ENCODE measurements at places on chromosomes 4 and X.
A peak's percentile ranks its signal among the peaks of the same experiment; 100 is the strongest.

DNA sequence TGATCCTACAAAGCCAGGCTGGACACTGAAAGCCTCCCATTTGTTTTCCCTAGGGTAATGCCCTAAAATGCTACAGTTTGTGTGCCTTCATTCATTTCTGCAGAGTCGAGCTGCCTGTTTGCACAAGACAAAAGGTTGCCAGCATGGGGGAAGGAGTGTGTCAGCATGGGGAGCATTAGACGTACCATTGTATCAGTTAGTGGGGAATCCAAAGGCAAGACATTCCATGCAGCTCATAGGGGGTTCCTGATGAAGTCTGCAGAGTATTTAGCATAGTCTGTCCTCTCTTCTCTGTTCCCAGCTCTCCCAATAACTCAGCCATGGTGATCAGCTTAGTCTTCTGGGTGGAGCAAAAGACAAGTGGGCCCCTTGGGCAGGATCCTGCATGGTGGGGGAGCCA is 276.9 kb upstream of the PCDH7 start:
- DNase-seq = peak; percentile 46

- DNase-seq = no peak
Observed at GRCh38 chr4:76174216-76174615, 26.0 kb upstream of the NUP54 start.

- DNase-seq = no peak
Observed at GRCh38 chr4:164402554-164402953, 351.4 kb upstream of the SMIM31 start.

DNA sequence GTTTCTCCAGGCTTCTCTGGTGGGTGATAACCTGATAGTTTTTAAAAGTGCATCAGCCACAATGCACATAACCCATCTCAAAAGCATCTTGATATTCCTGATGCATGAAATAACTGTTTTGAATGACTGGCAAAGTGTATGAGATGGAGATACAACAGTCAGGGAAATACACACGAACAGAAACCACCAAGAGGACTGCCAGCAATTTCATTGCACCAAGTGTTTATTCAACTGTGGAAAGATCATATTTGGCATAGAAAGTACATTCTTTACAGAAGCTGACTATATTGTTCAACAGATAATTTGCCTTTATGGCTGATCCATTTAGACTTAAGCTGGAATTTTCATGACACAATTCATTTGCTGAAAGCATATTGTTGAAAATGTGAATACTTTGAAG is 139.5 kb downstream of the SLIT2 start:
- no peak for DNase-seq

- DNase-seq = no peak
Observed at GRCh38 chr4:94650134-94650495, 107.6 kb upstream of the BMPR1B start.

DNA sequence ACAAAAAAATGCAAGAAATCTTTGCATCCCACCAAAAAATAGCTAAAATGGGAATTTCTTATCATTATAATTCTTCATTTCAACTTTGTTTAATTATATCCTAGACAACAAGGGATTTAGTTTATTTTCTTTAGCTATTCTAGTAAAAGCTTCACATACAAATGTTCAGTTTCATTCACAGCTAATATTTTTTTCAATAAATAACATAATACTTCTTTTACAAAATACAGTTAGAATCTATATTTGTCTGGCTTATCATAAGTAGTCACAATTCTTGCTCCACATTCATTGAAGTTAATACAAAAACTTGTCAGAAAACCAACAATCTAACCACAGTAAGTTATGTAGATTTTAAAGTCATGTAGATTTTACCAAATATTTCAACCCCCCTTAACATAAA is 414.4 kb downstream of the FAT4 start:
- no peak for DNase-seq

DNA sequence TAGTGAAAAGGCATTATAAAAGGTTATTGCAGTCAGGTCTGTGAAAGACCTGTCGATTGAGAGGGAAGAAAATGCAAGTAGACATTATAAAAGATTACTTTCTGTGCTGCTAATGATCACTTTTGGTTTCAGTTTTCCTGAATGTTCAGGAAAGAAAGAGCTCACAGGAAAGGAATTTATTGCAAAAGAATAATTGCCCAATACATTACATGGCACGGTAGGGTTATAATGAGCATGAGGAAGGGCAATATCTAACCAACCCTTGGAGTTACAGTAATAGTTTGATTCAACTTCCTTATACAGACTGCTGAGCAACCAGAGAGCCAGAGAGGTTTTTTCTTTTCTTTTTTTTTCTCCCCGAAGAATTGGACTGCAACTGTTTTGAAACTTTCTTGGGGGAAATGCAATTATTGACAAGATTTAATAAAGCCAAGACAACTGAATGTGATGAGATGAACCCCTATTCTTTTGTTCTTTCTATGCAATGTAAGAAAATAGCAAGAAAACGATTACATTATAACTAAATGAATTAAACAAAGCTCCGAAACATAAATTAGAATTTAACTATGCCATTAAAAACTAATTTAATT is 247.0 kb downstream of the C4orf33 start:
- no peak for DNase-seq

DNA sequence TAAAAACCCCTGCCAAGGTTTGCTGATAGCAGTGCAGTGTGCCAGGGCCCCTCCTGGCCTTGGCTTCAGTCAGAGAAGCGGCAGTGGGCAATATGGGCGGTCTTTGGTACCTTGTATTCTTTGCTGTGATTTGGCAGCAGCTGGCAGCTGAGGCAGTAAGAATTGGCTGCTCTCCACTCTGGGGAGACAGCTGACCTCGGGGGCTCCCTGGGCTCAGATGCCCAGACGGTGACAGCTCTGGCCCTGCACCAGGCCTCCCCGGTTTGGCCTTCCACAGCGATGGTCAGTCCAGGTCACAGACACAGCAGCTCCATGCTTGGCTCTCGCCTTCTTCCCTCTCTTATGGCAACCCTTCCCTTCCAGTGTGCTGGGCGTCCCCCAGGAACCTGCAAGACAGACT is 330.9 kb downstream of the BCOR start:
- DNase-seq = no peak

DNA sequence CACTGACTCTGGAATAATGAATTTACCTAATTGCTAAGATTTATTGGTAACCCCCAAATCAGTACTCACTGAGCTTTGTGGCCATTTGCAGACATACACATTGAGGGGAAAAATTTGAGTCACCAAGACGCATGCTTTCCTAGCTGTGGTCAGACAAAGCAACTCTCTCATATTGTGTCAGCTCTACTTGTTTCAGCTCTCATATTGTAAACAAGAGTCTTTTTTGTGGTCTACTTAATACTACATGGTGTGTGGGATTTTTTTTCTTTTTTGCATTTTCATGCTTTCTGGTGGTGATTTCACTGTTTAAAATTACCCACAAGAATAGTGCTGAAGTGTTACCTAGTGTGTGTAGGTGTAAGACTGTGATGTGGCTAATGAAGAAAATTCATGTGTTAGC is 428.2 kb upstream of the GALNT7 start:
- DNase-seq = no peak

DNA sequence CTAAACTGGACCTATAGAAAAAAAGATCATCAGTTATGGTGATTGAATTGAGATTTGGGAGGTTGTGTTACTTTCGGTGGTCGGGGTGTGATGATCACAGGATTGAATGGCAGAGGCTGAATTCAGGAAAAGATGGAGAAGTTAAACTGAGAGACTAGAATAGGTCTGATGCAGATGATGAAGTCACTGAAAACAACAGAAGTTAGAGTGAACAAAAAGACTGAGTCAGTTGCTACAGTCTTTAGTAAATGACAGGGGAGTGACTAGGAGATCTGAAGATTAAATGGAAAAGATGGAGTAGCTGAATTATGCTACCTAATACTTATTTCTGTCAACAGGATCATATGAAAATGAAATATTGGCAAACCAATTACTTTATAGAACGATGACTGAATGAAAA is 163.2 kb downstream of the RPA4 start:
- DNase-seq = no peak

GRCh38 chr4:12957108-12957507 is 527.0 kb downstream of the RAB28 start:
- DNase-seq = no peak
